Aorta (tissue), 5 donors: ENCODE measurements at places on chromosomes 7 and 10. TPM values are rescaled to one million over a fixed set of nuclear protein-coding genes. Genes with fewer than 3 reads are reported as not detected.

- no peak for DNase-seq
These were observed 5.9 kb downstream of the AKAP9 start for GRCh38 chr7:91946549-91946948.

GRCh38 chr10:81600185-81600584 is 274.8 kb upstream of the NRG3 start:
- no peak for DNase-seq

DNA sequence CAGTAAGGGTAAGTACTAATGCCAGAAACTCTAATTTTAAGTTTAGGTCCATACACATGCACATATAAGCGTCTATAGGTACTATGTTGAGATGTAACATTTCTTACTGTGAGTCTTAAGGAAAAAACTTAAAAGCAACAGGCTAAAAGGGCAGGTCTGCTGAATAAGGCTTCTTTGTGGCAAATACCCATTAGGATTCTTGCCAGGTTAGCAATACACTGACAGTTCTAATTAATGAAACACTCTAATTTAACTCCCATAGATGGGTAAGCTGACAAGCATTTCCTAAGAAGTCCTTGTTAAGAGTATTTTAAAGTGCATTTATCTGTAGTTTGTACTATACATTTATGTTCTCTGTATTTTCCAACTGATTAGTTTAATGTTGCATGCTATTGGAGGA is 14.0 kb downstream of the SCRN1 start:
- DNase-seq: no peak

DNA sequence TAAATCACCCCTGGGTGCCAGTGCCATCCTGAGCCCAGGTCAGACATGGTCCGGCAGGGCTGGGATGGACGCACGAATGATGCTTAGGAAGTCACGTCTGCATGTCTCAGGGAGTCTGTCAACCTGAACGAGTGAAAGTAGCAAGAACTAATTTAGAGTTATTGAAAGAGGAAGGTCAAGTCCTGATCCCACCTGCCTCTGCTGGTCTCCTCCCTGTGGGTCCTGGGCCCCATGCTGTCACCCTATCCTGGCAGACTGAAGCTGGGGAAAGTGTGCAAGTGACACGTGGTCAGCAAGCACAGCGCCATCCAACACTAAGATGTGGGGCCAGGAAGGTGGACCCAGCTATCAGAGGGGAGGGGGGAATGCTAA is 26.1 kb upstream of the GRID1 start:
- DNase-seq: no peak

DNA sequence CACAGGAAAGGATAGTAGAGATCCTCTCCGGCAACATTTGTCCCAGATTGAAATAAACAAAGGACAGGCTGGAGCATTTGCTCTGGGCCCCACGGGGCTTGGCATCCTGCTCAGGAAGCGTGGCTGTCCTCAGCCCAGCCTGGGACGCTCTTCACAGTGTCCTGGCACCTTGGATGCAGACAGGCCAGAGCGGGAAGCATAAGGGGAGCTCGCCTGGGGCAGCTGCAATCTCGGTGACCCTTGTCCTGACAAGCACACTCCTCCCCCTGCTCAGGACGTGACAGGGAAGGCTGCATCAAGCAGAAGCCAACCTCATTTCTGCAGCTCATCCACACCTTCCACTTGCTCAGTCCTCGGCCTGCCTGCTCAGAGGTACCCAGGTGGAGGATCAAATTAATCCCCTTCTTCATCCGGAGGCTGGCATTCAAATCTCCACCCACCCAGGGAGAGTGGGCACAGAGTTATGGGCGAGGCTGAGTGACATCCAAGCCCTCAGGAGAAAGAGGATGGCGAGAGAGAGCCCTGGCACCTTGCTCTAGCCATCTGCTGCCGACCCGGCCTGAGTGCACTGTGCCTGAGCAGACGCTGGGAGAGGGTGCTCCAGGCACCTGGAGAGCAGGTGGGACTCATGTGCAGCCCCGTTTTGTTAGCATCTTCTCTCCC is 47.6 kb downstream of the ABRAXAS2 start:
- DNase-seq: no peak

GRCh38 chr7:102262546-102262945 is 24.1 kb upstream of the SH2B2 start:
- no peak for DNase-seq

- DNase-seq: no peak
These were observed 19.1 kb downstream of the ACADSB start for GRCh38 chr10:123027861-123028260.

DNA sequence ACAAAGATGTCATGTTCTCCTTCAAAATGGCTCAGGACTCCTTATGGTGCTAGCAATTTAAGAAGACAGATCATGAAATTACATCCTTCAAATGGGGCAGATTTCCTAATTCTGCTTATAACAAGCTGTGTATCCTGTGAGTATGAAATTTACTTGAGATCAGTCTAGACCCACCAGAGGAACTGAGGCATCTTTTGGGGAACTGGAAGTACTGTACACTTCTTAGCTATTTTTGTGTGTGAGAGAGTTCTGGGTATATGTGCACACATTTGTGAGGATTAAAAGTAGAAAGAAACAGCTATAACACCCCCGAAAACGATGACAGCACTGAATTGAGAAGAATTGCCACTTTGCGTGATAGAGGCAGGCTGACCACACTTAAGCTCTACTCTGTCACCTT is 187.0 kb upstream of the CCDC6 start:
- no peak for DNase-seq

DNA sequence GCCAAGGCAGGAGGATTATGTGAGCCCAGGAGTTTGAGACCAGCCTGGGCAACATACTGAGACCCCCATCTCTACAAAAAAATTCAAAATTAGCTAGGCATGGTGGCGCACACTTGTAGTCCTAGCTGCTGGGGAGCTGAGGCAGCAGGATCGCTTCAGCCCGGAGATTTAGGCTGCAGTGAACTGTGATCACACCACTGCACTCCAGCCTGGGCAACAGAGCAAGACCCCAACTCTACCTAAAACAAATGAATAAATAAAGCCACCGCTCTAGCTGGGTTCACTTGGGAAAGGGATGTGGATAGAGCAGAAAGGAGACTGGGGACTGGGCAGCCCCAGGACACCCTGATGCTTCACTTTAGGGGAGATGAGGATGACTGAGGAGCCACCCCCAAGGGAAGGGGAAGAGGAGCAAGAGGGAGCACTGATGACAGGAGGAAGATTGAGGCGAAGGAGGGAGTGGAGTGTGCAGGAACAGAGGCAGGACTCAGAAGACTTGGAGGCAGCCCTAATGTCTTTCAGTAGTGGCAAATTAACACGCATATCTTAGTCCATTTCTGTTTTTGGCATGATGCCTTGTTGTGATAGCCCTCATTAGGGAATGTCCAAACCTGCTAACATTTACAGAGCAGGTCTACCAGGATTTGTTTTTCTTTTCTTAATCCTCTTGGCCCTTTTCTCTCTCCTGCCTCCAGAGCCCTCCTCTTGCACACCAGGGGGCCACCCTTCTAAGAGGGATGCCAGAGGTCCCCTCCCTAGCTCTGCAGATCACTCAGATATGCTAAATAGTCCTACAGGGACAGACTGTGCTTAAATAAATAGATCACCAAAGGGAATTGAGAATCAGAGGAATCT is 88.3 kb downstream of the C10orf105 start:
- no peak for DNase-seq

DNA sequence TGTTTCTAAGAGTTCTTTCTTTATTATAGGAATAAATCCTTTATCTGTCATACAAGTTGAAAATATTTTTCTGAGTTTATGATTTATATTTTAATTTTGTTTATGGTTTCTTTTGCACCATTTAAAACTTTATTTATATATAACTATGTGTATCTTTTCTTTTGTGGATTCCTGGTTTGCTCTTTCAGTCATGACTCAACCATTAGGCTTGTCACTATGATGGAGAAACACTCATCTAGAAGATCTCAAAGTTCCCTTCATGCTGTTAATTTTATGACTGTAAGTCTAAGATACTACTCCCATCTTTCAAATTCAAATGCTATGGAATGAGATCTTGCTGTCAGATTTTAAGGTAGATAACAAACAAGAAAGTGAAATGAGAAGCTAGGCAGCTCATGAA is 199.5 kb downstream of the INHBA start:
- DNase-seq: no peak

DNA sequence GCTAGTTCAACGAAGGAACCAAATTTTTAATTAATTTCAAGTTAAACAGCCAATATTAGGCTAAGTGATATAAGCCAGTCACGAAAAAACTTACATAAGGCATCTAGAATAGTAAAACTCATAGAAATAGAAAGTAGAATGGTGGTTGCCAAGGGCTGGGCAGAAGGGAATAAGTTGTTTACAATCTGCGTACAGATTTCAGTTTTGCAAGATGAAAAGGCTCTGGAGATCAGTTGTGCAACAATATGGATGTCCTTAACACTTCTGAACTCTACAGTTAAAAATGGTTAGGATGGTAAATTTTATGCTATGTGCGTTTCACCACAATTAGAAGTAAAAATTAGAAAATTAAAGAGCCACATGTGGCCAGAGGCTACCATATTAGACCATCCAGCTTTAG is 13.3 kb downstream of the SCRN1 start:
- DNase-seq: no peak

- no peak for DNase-seq
These were observed 20.9 kb downstream of the NPS start for GRCh38 chr10:127570036-127570435.

DNA sequence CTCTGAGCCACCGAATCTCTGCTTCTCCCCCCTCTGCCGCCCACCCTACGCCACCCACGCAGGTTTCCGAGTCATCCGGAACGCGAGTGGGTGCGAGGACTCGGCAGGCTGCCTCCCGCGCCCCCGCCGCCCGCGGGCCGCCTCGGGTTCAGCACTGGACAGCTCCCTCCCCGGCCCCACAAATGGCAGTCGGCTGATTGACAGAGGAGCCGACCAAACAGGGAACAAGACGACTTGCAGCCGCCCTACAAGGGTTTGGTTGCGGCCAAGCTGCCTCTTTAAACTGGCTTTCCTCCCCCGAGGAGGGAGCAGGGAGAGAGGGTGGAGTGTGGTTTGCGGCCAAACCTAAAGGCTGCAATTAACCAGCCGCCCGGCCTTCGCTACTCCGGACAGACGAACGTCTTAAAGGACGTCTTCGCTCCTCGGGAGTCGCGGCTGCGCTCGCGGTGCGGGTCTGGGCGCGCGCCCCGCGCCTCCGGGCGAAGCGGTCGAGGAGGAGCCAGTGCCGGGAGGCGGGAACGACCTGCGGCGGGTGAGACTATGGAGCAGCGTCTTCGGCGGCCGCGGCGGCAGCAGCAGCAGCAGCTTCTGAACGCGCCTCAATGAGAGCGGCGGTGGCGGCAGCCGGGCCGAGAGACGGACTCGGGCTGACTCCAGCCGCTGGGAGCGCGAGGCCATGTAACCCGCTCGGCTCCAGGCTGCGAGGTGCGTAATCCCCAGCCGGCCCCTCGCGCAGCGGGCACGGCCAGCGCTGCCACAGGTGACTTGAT is at the start of gene GPR158:
Gene GPR158 (plus strand): TSS at position 541 of the 770 bp plus-strand sequence. CDS start 420 bp downstream, outside the sequence.
- DNase-seq: peak; percentile 92

DNA sequence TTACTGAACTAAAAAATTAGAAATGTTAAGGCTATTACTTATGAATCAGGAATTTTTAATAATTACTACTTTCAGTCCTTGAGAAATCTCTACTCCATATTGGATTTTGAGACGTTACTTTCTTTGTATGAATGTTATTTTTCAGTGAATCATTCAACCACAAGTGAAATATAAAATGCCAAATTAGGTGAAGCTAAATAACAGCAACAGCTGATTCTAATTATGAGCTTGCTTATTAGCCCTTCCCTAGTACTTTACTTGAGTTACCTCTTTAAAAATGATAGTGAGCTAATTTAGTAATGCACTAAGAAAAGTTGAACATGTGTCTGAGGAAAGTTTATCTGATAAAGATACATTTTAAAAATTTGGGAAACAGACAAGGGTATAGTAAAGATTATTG is 51.4 kb downstream of the PCGF5 start:
- no peak for DNase-seq

GRCh38 chr7:14233076-14233867 is 243.8 kb upstream of the ETV1 start:
- no peak for DNase-seq

GRCh38 chr10:90865401-90865800 is 6.4 kb upstream of the RPP30 start:
- no peak for DNase-seq

DNA sequence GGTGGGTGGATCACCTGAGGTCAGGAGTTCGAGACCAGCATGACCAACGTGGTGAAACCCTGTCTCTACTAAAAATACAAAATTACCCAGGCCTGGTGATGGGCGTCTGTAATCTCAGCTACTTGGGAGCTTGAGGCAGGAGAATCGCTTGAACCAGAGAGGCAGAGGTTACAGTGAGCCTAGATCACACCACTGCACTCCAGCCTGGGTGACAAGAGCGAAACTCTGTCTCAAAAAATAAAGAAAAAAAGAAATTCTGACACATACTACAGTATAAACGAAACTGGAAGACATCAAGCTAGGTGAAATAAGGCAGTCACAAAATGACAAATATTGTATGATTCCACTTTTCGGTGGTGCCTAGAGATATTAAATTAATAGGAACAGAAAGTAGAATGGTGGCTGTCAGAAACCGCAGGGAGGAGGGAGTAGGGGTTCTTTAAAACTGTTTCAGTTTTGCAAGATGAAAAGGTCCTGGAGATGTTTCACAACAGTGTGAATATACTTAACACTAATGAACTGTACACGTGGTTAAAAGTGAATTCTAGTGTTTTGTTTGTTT is 23.2 kb downstream of the PILRA start:
- no peak for DNase-seq

- DNase-seq: no peak
These were observed 4.0 kb upstream of the SVOPL start for GRCh38 chr7:138705167-138705566.

DNA sequence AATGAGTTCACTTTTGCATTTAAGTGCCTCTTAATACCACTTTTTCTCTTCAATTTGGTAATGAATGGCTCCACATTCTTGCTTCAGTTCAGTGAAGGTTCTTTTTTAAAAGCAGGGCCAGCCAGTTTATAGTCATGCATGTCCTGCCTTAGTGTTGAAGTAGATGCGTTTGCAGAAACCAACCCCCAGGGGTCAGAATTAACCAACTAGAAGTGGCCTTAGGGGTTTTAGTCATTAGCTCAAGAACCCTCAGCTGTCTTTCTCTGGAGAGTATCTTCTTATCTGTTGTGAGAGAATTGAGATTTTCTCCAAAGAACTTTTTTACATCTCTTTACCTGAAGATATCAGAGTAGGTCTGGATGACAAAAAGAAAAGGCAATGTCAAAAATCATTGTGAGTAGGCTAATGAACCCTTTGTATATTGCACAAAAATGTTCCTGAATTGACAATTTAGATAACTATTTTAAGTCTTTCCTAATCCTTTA is 82.2 kb downstream of the PIK3CG start:
- DNase-seq: no peak

- no peak for DNase-seq
These were observed 9.2 kb downstream of the AGBL3 start for GRCh38 chr7:134995239-134996096.

GRCh38 chr10:83166344-83166743 is 973.0 kb upstream of the GHITM start:
- no peak for DNase-seq

Gene TMEM270
- not detected for total RNA-seq

Gene AEBP1
- 856 TPM for total RNA-seq

Gene TMEM273
- total RNA-seq: 20.0 TPM

Gene OGDHL
- not detected for total RNA-seq

Gene RPEL1
- total RNA-seq: not detected

Gene PKD2L1
- 0.71 TPM for total RNA-seq

Gene COBL
- total RNA-seq: 1.5 TPM

Gene PDIA4
- total RNA-seq: 80.0 TPM

Gene PIP
- total RNA-seq: not detected

Gene ASIC3
- 2.9 TPM for total RNA-seq

Gene PCDH15
- 0.09 TPM for total RNA-seq

Gene SPDYE1
- total RNA-seq: not detected

Gene CCDC172
- total RNA-seq: not detected

Gene NUP42
- 27.1 TPM for total RNA-seq
